ENCODE measurements at places on chromosomes 3 and 15.

DNA sequence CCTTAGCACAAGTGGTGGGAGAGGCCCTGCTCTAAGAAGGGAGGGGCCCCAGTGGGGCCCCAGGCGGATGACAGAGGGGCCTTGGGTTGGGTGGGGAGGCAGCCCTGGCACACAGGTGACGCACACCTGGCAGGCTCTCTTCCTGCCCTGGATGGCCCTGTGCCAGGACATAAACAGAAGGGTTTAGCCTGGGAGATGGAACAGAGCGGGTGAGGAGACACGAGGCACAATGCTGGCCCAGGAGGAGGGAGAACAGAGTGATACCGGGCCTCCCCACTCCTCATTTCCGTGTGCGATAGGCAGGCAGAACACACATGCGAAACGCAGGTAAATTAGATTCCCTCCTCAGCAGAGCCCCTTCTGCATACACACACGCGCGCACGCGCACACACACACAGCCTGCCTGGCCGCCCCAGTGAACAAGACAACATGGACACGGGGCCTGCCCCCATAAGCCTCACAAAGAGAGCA lies 39.8 kb downstream of the IDH2 start:
- no peak for DNase-seq

DNA sequence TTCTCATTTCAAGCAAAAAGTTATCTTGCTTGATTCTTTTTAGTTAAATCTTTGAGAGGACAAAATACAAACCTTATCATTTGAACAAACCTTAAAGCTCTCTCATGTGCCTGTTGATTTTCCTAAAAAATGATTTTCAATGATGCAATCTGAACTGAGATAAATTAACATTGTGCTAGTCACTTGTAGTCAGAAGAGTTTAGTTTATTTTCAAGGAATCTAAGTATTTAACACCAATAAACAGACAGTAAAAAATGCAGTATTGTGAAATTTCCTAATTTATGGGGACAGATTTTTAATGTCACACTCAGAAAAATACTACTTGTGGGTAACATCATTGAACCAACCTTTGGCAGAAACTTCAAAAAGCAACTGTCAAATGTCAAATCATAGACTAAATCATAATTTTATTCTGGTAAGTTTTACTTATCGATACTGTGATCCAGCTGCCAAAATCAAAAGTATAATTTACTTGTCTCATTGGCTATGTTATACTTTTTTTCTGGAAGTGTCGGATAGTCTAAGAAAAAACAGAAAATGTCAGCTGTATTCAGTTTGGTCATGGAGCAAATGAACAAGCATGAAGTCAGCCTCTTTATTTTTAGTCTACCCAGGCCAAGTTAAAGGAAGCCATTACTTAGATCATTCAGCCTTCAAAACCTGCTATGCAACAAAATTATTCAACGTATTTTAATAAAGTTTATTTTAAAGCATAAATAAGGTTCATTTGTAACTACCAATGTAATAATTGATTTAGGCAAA lies 52.4 kb upstream of the FNDC3B start:
- DNase-seq, result no peak

DNA sequence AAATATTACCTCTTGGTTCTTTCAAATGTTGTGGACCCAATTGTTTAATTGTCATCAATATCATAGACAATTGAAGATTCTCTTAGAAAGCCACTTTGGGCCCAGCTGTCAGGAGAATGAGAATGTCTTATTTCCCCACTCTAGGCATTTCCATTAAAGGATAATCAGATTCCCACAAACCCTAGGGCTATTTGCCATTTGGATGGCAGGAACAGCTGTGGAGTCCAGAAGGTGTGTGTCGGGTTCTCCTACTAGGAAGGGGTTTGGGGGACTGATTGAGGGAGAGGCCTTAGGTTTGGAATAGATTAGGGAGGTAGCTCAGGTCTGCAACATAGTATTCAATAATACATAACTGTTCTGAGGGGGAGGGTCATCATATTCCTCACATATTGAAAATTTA lies 35.2 kb upstream of the PLSCR5 start:
- no peak for DNase-seq

GRCh38 chr3:120350401-120350941 lies 1.3 kb upstream of the LRRC58 start:
- DNase-seq, result no peak

Data from right hindlimb (tissue), 1 donor.